ENCODE measurements at places on chromosomes 12 and 14. TPM values are rescaled to one million over a fixed set of nuclear protein-coding genes. Genes with fewer than 3 reads are reported as not detected.

- no peaks in the 10 kb centered on the region for H3K27me3 ChIP-seq
- no peak overlapping the region for H3K4me3 ChIP-seq
- H3K36me3 ChIP-seq: no peaks in the 10 kb centered on the region
- no peak for DNase-seq
Measured at GRCh38 chr14:103862393-103862782, 15.0 kb upstream of the PPP1R13B start.

DNA sequence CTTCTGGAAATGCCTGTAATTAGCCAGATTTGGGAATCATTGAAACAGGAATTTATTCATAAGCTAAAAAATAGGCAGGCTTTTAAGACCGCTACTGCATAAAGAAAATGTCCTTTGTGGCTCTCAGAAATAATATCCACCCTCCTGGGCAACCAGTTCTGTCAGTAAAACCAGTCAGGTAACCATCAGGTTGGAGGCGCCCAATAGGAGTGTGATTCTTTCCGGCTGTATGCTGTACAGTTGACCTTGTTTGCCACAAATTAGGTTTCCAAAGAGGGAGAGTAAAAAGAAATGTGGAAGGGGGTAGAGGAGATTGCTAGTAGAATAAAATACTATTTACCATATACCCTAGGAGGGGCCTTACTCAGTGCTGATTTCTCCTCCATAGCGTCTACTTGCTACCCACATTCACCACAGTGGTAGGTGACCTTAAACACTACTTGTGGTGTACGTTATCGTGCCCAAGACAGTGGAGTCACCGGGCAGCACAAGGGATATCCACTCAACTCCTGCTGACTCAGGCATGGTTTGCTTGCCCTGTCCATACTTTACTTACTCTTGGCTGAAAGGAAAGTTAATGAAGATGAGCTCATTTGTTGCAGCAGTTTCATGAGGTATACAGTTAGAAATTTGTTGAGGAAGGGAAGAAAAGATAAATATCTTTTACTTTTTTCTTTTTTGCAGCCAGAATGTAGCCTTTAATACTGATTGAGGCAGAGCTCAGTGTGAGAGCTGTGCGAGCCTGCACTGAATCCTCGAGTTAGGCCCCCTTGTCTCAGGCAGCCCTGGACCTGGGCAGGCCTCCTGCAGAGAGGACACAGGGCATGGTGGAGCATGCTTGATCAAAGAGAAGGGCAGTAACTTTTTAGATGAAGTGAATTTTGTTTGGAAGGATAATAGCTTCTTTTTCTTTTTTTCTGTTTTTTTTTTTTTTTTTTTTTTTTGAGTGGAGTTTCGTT is 76.7 kb downstream of the DIP2B start:
- no peak overlapping the region for H3K27ac ChIP-seq
- H3K36me3 ChIP-seq: peaks cover 4% of the 10 kb centered on the region
- no peaks in the 10 kb centered on the region for H3K27me3 ChIP-seq

GRCh38 chr12:28578833-28579252 is 388.6 kb downstream of the CCDC91 start:
- no peaks in the 10 kb centered on the region for H3K36me3 ChIP-seq
- H3K27ac ChIP-seq: no peak overlapping the region
- H3K4me3 ChIP-seq: no peak overlapping the region

GRCh38 chr12:94140556-94140955 is 7.8 kb upstream of the PLXNC1 start:
- peaks cover 2% of the 10 kb centered on the region for H3K4me1 ChIP-seq
- H3K36me3 ChIP-seq: no peaks in the 10 kb centered on the region
- no peak overlapping the region for H3K4me3 ChIP-seq
- peak; percentile 56 for DNase-seq

DNA sequence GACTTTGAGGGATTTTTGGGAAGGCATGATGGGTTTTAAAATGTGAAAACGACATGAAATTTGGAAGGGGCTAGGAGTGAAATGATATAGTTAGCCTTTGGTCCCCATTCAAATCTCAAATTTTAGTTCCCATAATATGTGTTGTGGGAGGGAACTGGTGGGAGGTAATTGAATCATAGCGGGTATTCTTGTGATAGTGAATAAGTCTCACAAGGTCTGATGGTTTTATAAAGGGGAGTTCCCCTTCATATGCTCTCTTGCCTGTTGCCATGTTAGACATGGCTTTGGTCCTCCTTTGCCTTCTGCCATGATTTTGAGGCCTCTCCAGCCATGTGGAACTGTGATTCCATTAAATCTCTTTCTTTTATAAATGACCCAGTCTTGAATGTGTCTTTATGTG is 72.8 kb downstream of the SLC16A7 start:
- no peak overlapping the region for H3K4me3 ChIP-seq
- no peaks in the 10 kb centered on the region for H3K27me3 ChIP-seq
- no peak overlapping the region for H3K27ac ChIP-seq

DNA sequence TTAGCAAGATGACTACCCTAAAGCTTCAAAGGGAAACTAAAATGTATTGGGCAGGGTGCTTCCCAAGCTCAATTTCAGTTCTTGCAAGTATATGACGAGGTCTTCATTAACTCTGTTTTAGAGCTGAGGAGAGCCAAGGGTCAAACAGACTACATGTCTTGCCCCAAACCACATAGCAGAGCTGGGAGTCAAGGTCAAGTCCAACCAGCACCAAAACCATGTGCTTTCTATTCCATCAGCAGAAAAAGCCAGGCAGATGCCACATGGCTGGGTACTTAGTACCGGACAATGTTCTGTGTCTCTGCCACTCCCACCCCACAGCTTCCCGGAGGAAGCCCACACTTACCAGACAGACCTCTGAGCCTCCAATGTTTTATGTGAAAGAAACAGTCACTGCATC is 17.6 kb downstream of the NID2 start:
- H3K27me3 ChIP-seq: peaks cover 13% of the 10 kb centered on the region
- no peak overlapping the region for H3K4me3 ChIP-seq
- no peak overlapping the region for H3K27ac ChIP-seq
- H3K36me3 ChIP-seq: no peaks in the 10 kb centered on the region

GRCh38 chr12:65585648-65586602 is 238.4 kb upstream of the HMGA2 start:
- H3K27ac ChIP-seq: no peak overlapping the region
- H3K4me1 ChIP-seq: no peaks in the 10 kb centered on the region
- H3K36me3 ChIP-seq: no peaks in the 10 kb centered on the region
- no peaks in the 10 kb centered on the region for H3K27me3 ChIP-seq

DNA sequence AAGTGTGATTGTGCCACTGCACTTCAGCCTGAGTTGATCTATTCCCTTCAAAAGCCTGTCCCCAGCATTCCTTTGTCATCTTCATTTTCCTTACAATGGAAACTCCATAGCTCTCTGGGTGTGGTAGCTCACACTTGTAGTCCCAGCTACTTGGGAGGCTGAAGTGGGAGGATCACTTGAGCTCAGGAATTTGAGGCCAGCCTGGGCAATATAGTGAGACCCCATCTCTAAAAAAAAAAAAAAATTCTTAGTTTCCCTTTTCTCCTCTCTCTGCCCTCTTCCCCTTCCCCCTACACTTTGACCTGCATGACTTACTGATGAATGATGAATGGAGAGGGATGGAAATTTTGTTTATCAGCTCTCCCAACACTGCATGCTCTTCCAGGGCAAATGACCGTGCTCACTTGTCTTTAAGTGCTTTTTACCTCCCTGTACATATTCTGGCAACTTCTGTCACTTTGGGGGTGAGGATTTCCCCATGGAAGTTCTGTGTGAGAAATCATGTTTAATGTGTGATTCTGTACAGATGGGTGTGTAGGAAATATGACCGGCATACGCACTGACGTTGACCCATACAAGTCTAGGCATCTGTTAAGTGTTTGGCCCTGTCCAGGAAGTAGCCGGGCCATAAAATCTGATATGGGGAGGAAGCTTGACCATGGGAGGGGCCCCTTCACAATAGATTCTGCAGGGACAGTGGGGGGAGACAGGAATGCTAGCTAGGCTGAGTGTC is 65.4 kb downstream of the ZFP36L1 start:
- H3K4me1 ChIP-seq: peaks cover 4% of the 10 kb centered on the region
- H3K27me3 ChIP-seq: peaks cover 4% of the 10 kb centered on the region
- no peaks in the 10 kb centered on the region for H3K36me3 ChIP-seq
- no peak for DNase-seq
- no peak overlapping the region for H3K27ac ChIP-seq

DNA sequence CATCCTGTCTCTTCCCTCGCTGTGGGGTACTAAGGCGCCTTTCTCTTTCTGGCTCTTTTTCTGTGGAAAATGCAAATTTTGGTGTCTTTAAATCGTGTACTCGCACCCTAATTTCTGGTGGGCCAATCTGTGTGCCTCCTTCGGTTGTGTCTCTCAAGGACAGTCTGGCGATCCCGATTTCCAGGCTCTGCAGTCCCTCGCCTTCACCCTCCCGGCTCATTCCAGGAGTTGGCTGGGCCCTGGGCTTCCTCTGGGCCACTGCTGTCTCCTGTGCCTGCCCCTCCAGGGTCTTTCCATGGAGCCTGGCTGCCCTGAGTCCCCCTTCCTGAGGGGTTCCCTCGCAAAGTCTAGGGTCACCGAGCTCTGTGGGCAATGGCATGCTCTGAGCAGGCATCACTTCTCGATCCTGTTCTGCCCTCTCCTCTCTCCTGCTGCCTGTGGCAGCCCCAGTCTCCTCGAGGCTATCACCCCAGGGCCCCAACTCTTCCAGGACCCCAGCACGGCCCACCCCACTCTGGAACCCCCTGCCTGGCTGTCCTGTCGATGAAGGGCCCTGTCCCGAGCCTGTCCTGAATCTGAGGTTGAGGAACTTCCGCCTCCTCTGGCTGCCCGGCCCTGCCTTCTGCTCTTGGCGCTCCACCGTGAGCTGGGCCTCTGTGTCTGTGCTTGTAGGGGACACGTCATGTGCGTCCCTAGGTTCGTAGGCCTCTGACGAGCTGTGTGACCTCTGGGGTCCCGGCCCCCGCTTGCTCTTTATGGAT is 24.1 kb downstream of the AHNAK2 start:
- no peak overlapping the region for H3K27ac ChIP-seq
- H3K4me1 ChIP-seq: no peaks in the 10 kb centered on the region
- no peak for DNase-seq

GRCh38 chr14:98725191-98725590 is 546.8 kb downstream of the BCL11B start:
- no peaks in the 10 kb centered on the region for H3K36me3 ChIP-seq
- no peak for DNase-seq
- H3K27ac ChIP-seq: no peak overlapping the region
- H3K4me1 ChIP-seq: peaks cover 1% of the 10 kb centered on the region

GRCh38 chr12:26278666-26279065 is 83.3 kb downstream of the SSPN start:
- H3K36me3 ChIP-seq: no peaks in the 10 kb centered on the region
- no peak overlapping the region for H3K4me3 ChIP-seq
- H3K27me3 ChIP-seq: no peaks in the 10 kb centered on the region
- no peak overlapping the region for H3K27ac ChIP-seq

GRCh38 chr12:119374635-119375034 is 40.1 kb downstream of the CCDC60 start:
- no peaks in the 10 kb centered on the region for H3K36me3 ChIP-seq
- no peak overlapping the region for H3K4me3 ChIP-seq
- no peak overlapping the region for H3K27ac ChIP-seq
- H3K27me3 ChIP-seq: peaks cover 3% of the 10 kb centered on the region

DNA sequence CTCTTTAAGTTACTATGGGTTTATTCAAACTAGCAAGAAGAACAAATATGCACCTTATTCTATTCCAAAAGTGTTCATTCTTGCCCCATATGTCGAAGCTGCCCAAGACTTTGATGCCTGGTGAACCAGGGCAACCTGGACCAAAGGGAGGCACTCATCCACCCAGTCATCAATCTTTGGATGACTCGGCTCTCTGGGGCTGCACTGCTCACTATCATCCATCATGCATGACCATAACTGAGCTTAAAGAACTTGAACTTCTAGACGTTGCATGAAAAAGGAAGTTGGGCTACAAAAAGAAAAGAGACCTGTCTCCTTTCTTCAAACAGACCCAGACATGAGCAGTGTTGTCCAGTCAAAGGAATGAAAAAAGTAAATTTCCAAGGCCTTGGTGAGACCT is 1.2 kb downstream of the KRT4 start:
- no peaks in the 10 kb centered on the region for H3K36me3 ChIP-seq
- no peak for DNase-seq
- no peaks in the 10 kb centered on the region for H3K27me3 ChIP-seq
- peaks cover 5% of the 10 kb centered on the region for H3K4me1 ChIP-seq
- no peak overlapping the region for H3K27ac ChIP-seq

DNA sequence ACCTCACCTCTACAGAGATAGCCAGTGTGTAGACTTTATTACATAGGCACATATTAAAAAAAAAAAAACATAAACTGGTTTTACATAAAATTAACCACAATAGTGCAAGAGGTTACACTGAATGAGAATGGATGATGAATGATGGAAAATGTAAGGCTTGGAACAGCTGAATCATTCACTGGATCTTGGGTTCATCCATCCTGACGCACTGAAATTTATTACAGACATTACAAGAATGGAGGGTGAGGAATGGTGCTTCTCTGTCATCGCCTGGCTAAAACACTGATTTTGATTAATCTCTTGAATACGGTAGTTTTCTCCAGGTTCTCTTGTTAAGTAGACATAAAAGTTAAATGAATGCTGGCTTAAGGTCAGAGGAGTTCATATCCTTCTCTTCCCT is 40.0 kb upstream of the GTF2A1 start:
- no peak overlapping the region for H3K27ac ChIP-seq
- no peaks in the 10 kb centered on the region for H3K36me3 ChIP-seq
- H3K4me3 ChIP-seq: no peak overlapping the region
- peaks cover 19% of the 10 kb centered on the region for H3K27me3 ChIP-seq

GRCh38 chr12:75478116-75478794 is 2.3 kb upstream of the GLIPR1 start:
- H3K4me3 ChIP-seq: peak overlapping the region; percentile 40
- H3K4me1 ChIP-seq: peaks cover 60% of the 10 kb centered on the region
- peaks cover 11% of the 10 kb centered on the region for H3K36me3 ChIP-seq
- peak overlapping the region; percentile 97 for H3K27ac ChIP-seq
- H3K27me3 ChIP-seq: peaks cover 8% of the 10 kb centered on the region

Gene TCL1B
- total RNA-seq: not detected

Gene MMP14
- total RNA-seq: 2.1 TPM

Gene CRIP1
- 702 TPM for total RNA-seq
